ENCODE measurements at places on chromosomes 5 and 9. TPM values are rescaled to one million over a fixed set of nuclear protein-coding genes. Genes with fewer than 3 reads are reported as not detected.
A peak's percentile ranks its signal among the peaks of the same experiment; 100 is the strongest.

PPP6C gene
- total RNA-seq = 46.7 TPM

ACO1 gene
- total RNA-seq = 13.1 TPM

PAPPA gene
- total RNA-seq = not detected

SPINK13 gene
- not detected for total RNA-seq

PCDHGB4 gene
- 0.07 TPM for total RNA-seq

LCN9 gene
- total RNA-seq = not detected

GRCh38 chr9:92122061-92122460 lies 6.8 kb upstream of the SPTLC1 start:
- no peak for DNase-seq

DNA sequence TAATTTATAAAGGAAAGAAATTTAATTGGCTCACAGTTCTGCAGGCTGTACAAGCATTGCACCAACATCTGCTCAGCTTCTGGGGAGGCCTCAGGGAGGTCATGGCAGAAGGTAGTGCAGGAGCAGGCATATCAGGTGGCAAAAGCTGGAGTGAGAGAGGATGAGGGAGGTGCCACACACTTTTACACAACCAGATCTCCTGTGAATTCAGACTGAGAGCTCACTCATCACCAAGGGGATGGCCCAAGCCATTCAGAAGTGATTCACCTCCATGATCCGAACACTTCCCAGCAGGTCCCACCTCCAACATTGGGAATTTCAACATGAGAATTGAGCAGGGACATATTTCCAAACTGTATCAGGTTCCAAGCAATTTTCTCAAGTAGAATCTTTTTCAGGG lies 84.7 kb upstream of the BRINP1 start:
- no peak for DNase-seq

- DNase-seq = no peak
Measured at GRCh38 chr9:129505270-129505902, 115.5 kb downstream of the C9orf50 start.

- no peak for DNase-seq
Measured at GRCh38 chr5:148986636-148987035, 76.2 kb downstream of the SH3TC2 start.

GRCh38 chr5:150492621-150493020 lies 15.3 kb upstream of the NDST1 start:
- DNase-seq = no peak

- no peak for DNase-seq
Measured at GRCh38 chr9:69131682-69132081, 42.4 kb upstream of the TJP2 start.

DNA sequence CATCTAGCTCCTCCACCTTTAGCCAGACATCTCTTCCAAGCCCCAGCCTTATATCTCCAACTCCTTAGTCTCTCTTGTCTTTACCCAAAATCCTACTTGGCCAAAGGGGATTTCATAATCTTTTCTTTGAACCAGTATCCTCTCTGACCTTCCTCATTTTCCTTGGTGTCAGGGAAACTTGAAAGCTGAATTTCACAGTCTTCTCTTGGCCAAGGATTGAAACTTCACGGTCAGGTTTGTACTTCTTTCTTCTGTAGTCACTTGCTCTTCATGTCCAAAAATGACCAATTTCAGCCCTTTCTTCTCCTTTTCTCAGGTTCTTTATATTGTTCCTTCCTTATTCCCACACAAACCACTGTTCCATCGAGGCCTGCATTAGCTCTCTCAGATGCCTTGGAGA lies 473.7 kb upstream of the KLF4 start:
- no peak for DNase-seq

- no peak for DNase-seq
Measured at GRCh38 chr9:34289159-34289558, 39.9 kb downstream of the KIF24 start.

DNA sequence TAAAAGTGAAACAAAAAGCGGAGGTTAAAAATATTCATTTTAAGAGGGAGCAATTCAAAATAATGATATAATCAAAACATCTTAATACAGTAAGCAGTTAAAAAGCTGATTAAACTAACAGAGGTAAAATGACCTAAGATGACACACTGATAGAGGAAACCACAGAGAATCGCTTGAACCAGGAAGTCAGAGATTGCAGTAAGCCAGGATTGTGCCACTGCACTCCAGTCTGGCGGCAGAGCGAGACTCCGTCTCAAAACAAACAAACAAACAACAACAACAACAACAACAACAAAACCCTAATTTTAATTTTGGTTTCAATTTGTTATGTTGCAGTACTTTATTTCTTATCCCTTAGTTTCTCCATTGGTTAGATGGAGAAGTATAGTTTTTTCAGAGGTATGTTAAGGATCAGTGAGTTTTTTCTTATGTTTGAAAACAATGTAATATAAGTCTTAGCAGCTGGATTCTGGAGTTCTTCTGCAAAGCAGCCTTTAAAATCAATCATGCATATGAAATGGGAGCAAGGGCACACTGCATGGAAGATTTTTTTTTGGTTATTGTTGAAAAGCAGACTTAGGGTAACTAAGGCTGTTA lies 58.5 kb downstream of the MLANA start:
- peak; percentile 35 for DNase-seq

Measured in activated CD4-positive, alpha-beta memory T cell treated with anti-CD3 and anti-CD28 coated beads for 36 hours (primary cell).